ENCODE measurements at places on chromosomes 16 and 17.

- no peak for DNase-seq
Measured at GRCh38 chr17:67679721-67680120, 38.0 kb upstream of the NOL11 start.

GRCh38 chr17:36616061-36617029 lies 15.0 kb downstream of the MRM1 start:
- DNase-seq = no peak

- no peak for DNase-seq
Measured at GRCh38 chr17:27503611-27504010, 47.4 kb downstream of the KSR1 start.

- no peak for DNase-seq
Measured at GRCh38 chr16:2295056-2295798, 27.3 kb upstream of the RNPS1 start.

DNA sequence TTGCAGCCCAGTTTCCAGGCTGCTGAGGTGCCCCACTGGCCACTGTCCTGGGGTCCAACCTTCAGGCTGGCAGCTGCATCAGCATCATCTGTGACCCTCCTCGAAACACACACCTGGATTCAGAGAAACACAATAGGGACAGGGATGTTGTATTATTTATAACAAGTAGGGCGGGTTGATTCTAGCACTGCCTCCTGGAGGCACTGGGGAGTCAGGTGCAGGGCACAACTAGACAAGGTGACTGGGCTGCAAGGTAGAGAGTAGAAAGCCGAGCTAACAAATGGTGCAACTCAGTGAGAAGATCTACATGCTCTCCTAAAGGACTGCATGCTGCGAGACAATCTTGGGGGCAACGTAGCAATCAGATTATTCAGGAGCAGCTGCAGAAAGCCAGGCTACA lies 317.3 kb downstream of the SLC39A11 start:
- no peak for DNase-seq

- DNase-seq = peak; percentile 73
Measured at GRCh38 chr16:4682616-4683254, 10.6 kb upstream of the NUDT16L1 start.

GRCh38 chr17:58344047-58344790 lies 7.8 kb downstream of the SUPT4H1 start:
- DNase-seq = peak; percentile 93

DNA sequence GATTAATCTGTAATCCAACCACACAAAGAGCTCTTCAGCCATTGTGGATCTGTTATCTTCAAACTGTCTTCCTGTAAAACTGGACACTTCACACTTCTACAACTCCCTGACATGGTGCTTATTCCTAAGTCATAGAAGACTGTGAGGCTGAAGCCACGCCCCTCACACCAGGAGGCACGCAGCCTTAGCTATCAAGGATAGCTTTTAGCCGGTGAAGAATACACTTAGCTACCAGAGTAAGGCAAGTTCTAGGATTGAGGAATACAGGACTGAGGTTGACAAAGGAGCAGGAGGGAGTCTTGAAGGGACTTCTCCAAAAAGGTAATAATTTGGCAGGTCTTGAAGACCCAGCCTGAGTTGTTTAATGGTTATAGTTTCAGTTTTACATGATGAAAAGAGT lies 79.8 kb upstream of the GAS7 start:
- DNase-seq = no peak

- peak; percentile 57 for DNase-seq
Measured at GRCh38 chr16:77584205-77584859, 138.0 kb upstream of the NUDT7 start.

DNA sequence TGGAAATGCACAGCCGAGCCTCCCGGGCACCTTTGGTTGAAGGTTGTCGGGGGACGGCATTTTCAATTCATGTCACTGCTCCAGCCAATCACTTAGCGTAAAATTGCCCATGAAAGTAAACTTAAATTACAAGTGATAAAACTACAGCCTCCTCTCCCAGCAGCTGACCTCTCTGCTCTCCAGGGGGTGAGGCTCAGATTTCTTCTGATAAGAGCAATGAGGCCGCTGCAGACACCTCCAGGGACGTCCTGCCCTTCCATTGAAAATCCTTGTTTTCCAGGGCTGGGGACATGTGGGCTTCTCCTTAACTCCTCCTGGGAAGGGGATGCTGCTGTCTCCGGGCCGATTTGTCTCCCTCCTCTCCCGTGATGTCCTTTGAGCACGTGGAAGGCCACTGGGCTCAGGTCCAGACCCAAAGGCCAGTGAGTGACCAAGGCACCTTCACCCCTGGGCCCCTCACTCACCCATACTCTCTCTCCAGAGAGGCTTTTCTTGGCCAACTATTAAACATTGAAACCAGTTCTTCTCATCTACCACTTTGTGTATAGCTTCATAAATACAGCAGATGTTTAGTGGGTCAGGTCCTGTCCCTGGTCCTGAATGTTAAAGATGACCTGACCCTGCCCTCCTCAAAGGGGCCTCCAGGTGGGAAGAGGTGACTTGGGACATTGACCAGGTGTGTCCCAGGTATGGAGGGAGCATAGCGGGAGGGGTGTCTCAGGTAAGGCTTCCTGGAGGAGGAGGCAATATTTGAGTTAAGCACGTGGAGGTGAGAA lies 52.3 kb downstream of the MGAT5B start:
- DNase-seq = no peak

GRCh38 chr16:14071576-14072271 lies 605 bp downstream of the MRTFB start:
- DNase-seq = no peak

DNA sequence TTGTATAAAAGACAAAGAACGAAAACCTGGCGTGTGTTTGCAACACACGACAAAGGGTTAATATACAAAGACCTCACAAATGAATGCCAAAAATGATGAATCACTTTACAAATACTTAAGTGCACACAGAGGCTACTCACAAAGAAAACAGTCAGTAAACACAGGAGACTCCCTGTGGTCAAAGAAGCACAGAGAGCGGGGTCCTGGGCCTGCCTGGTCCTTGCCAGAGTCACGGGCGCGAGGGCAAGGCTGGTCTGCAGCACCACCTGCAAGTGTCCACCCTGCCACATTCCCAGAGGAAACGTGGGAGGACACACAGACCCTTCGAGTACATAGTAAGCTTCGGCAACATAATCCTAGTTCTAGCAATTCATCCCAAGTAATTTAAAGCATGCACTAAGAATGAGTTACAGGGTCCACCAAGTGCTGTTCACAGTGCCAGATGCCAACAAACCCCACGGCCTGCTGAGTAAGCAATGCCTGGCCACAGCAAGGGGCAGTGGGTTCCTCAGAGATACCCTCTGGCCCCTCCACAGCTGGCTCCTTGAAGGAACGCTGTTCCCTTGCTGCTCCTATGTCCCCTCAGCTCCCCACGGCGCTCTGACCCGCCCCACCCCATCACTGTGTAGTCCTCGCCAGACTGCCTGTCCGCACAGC lies 24.6 kb upstream of the FAAP100 start:
- no peak for DNase-seq

DNA sequence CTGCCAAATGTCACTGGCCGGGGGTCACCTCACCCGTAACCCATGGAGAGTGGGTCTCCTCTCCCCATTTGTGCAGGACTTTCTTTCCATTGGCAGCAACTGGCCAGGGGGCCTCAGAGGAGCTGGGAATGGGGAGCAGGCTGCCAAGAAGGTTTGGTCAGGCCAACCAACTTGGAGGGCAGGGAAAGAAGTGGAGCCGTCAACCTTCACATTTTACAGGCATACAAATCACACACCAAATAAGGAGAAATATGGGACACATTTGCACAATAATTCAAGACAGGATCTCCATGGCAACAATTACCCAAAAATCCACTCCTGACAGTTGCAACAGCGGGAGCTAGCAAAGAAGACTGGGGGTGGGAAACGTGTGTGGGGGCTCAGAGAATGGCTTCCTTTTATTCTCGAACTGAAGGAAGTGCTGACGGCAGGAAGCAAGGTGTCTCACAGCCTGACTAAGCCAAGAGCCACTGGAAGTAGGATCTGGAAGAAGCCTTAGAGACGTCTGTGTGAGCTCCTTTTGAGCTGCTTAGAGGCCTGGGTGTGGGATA lies 20.9 kb downstream of the RPRML start:
- no peak for DNase-seq

- DNase-seq = no peak
Measured at GRCh38 chr17:70086516-70086915, 11.5 kb downstream of the KCNJ16 start.

GRCh38 chr16:68660359-68660795 lies 15.3 kb downstream of the CDH3 start:
- no peak for DNase-seq

DNA sequence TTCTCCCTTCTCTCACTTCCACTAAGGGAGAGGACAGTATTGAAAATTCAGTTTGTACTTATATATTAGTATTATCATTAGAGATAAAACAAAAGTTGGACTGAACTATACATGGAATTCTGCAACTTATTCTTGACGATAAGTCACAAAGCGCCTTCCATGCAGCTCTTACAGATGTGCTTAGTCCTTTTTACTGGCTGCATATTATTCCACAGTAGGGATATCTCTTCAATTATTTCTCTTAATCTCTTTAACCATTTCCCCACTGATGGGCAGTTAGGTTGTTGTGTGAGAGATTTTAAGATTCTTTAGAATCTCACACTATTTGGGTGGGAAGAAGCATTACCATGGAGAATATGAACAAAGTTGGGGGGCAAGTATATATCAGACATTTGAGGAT lies 32.0 kb downstream of the PMFBP1 start:
- no peak for DNase-seq

GRCh38 chr16:58889516-58889915 lies 155.4 kb upstream of the GOT2 start:
- DNase-seq = no peak

- peak; percentile 16 for DNase-seq
Measured at GRCh38 chr17:34858591-34859565, 102.4 kb downstream of the CCT6B start.

DNA sequence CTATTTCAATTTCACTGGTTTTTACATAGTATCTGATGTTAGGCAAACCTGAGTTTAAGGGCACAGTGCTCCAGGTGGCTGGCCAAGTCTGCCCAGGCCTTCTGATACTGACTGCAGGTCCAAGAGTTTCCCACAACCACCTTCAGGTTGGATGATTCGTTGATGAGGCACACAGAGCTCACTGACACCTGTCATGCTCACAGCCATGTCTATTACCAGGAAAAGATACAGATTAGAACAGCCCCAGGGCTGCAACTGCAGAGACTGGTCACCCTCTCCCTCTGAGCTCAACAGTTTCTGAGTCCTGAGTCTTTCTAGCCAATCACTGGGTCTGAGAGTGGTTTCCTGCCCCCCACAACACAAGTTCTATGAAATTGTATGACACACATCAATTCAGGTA lies 37.2 kb downstream of the MEAK7 start:
- DNase-seq = no peak

DNA sequence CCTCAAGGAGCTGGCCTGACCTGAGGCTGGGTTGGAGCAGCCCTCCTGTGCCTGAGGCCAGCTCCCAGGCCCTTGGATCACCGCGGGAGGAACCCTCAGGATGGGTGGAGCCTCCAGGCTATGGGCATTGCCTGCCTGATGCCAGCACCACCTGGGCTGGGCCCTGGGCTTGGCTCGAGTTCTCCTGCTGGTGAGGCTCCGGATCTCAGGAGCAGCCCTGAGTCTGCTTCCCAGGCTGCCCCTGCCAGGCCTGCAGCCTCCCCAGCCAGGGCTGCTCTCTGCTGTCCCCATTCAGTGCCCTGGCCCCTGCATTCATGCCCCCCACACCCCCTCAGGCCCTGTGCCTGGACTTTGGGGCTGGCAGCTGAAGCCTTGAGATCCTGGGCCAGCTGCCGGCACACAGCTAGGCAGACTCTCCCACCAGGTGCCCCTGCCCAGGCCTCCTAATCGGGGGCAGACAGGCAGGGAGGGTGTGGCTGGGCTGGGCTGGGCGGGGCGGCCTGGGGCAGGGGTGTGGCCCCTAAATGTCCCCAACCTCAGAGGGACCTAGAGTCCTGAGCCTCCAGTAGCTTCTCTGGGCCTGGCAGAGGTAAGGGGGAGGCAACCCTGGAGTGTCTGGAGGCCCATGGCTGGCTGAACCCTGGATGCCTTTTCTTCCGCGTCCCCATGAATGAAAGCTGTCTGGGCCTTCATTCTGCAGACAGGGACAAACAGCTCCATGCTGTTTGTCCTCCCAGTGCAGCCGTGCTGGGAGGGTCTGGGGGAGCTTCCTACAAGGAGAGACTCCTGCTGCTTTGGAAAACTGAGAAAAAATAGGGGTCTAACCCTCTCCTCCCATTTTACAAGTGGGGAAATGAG lies 1.1 kb upstream of the PIGQ start:
- no peak for DNase-seq

GRCh38 chr16:49659356-49659755 lies 196.6 kb downstream of the ZNF423 start:
- no peak for DNase-seq

- no peak for DNase-seq
Measured at GRCh38 chr16:50372611-50373344, 4.0 kb upstream of the BRD7 start.

DNA sequence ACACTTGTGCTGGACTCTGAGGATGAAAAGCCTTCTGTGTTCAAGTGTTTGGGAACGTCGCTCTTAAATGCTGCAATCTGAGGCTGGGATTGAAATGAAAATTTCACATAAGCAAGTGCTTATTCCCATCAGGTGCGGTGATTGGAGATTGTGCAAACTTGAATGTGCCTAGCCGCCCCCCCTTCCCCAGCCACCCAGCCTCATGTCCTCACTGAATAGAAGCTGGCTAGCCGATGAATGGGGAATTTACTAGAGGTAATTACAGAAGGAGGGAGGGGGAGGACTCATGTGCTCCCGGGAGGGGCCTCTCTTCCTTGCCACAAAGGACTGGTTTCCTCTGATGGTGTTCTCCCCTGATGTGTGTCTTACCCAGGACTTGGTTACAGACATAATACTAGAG lies 544.8 kb upstream of the EEF2KMT start:
- no peak for DNase-seq

- DNase-seq = no peak
Measured at GRCh38 chr16:15785386-15786059, 71.3 kb downstream of the MYH11 start.

GRCh38 chr16:81778861-81779535 lies at the start of gene PLCG2:
TSS of gene PLCG2 (plus strand) at chr16:81779291. CDS start at chr16:81785990, 6,699 bp downstream.
- DNase-seq = peak; percentile 78

GRCh38 chr17:14902297-14902696 lies 362.8 kb downstream of the PMP22 start:
- no peak for DNase-seq

- DNase-seq = no peak
Measured at GRCh38 chr17:66185862-66186261, 6.1 kb downstream of the CEP112 start.

DNA sequence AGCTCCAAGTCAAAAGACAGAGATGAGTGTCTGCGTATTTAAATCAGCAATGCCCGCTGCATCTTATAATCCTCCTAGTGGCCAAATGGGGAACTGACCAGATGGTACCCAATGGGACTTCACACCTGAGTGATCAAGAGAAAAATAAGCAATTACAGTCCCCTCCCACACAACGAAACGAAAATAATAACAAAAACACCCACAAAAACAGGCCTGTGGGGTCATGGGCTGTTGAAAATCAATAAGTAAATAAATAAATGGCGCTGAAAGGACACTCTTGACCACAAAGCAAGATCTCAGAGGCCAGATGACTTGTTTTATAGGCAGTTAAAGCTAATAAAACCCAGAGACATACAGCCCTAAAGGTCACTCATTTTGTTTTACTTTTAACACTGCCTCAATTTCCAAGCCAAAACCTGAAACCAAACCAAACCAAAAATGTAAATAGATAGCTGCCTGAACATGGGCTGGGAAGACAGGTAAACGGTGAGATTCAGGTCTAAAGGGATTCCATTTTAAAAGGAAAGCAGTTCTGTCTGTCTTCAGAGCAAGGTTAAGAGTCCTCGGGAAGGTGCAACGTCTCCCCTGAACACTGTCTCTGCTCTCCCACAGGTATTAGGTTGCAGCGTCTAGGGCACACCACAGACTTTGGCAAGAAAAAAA lies 1.3 kb downstream of the ZNF821 start:
- peak; percentile 84 for DNase-seq

- no peak for DNase-seq
Measured at GRCh38 chr16:35562471-35562870, 2103.1 kb downstream of the TP53TG3F start.

All from activated CD4-positive, alpha-beta T cell treated with anti-CD3 and anti-CD28 coated beads for 48 hours (primary cell).